ENCODE measurements at places on chromosomes 2 and 18.

GRCh38 chr2:59276917-59277316 lies 1035.8 kb upstream of the FANCL start:
- no peak for DNase-seq

- no peak for DNase-seq
Measured at GRCh38 chr2:47554311-47554905, 151.5 kb downstream of the MSH2 start.

- DNase-seq = no peak
Measured at GRCh38 chr2:204722691-204723090, 177.4 kb downstream of the PARD3B start.

DNA sequence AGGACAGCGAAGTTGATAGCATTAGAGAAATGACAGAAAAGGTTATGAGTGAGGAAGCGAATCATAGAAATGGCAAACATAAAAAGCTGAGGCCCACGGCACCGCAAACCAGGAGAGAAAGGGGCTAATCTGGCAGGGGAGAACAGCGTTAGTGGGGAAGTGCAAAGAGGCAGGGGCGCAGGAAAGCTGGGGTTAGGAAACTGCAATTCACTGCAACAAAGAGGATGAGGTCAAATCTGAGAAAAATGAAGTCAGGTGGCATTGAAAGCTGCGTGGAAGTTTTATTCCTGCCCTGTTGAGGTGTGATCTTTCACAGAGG lies 653 bp upstream of the ABI2 start:
- no peak for DNase-seq

- DNase-seq = no peak
Measured at GRCh38 chr18:2968606-2969005, 44.3 kb downstream of the LPIN2 start.

DNA sequence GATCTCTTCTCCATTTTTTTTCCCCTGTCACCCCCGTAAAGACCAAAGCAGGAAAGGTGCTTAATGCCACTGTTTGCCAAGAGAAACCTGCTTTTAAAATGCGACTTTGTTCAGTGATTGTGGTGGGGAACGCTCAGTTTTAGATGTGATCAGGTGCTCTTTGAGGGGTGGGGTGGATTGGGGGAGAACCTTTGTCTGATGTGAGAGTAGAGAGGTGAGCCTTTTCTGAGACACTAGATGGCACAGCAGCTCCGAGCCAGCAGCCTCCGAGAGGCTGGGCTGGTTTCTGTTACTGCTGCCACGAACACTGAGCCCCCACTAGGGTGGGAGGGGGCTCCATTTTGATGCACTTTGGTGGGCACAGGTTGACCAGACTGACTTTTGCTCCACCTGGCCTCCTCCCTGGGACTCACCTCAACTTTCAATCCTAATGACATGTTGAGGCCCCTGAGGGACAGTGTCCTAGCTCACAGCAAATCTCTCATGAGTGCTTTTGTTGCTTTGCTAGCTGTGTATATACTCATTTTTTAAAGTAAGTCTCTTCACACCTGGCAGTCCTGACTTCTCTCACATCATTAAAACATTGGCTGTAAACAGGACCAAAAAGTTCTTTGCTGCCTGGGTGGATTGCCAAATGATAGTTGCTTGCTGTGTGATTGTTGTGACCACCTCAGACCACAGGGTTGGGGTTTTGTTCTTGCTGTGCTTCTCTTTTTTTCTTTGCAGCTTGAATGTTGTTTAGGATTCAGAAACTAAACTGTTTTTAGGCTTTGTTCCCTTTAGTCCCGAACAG lies 98.2 kb upstream of the MAP3K20 start:
- no peak for DNase-seq
